Fibroblast of mammary gland (primary cell): ENCODE measurements at places on chromosomes 13 and 19.

DNA sequence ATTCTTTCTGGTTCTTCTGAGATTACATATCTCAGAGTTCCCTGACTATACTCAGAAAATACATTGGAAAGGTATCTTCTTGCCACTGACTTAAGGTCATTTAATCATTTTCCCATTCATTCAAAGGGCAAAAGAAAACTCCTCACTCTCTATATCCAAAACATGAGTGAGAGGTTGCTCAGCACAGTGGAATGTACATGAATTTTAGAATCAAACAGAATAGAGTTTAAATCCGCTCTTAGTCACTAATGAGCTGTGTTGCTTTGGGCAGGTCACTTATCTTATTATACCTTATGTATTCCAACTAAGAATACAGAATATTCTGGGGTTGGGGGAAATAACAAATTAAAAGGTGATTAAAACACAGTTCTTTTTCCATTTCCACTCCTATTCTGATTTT is 452.6 kb upstream of the KLF12 start:
- DNase-seq: no peak

GRCh38 chr19:50016225-50016807 is 8.9 kb downstream of the VRK3 start:
- no peak for DNase-seq

- no peak for DNase-seq
Measured at GRCh38 chr13:103473081-103473480, 406.9 kb upstream of the SLC10A2 start.

DNA sequence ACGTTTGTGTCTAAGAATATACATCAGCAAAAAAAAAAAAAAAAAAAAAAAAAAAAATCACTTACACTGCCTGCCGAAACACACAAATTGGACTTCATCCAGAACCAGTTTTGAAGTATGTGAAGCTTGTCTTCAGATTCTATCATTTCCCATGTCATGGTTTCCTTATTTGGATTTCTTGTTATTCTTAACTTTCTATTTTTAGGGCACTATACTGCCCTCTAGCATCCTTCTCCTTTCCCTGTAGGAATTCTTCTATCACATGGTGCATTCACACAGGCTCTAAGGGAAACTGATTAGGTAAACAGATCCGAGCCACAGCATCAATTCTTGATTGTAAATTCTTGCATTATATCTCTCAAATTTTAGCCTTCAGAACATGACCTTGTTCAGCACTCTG is 1507.5 kb downstream of the OLFM4 start:
- no peak for DNase-seq

DNA sequence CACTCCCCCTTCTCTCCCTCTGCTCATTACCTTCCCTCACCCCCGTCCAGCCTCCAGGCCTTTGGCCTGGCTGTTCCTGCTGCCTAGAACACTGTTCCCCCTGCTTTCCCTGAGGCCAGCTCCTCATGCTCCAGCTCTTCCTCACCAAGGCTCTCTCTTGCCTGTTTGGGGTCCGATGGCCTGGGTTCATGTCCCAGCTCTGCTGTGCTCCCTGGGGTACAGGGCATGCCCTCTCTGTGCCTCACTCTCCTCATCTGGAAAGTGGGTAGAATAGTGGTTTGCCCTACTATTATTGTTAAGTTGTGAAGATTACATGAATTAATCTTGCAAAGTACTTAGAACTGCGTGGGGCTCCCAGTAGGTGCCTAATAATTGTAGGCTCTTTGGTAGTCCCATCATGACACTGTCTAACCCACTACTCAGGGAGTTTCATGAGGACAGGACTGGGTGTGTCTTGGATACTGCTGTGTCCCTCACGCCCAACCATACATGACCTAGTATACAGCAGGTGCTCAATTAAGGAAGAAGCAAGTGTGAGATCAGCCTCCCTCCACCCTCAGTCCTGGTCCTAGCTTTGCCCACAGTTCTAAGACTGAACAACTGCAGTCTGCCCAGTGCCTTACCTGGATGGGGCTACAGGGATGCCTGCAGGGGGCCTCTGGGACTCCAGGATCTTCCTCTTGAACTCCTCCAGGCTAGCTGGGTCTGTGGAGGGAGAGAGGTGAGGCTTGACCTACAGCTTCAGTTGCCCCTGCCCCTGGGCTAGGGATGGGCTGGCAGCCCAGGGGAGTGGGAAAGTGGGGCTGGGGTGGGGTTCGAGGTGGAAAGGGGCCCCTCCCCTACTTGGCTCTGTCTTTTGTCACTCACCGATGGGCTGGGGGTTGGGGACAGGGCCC is 17.0 kb downstream of the PLVAP start:
- no peak for DNase-seq

DNA sequence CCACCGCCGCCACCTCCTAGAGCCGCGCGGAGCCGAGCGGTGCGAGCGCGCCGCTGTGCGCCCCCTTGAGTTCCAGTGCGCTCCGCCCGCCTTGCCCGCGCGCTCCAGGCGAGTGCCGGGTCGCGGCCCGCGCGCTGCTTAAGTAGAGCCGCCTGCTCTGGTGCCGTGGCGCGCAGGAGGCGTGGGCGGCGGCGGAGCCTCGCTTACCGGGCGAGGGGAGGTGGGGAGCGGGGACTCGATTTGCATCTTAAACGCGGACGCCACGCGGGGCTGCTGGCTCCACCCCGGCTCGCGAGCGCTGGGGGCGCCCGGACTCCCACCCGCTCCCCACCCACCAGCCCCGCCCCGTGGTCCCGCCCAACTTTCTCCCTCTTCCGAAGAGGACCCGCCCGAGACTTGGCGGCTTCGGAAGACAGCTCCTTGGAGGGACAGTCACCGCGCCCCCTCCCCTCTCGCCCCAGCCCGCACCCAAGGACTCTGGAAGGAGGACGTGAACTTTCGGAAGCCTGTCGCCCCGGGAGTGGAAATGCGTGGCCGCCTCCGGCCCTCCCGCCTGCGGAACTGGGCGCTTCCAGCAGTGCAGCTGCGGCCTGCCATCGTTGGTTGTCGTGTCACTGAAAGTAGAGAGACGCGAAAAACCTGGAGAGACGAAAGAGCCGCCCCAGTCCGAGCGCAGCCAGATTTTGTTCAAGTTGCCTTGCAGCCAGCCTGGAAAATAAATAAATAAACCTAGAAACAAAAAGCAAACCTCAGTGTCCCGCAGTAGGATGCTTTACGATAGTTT is at the start of gene KCTD12:
Gene KCTD12, minus strand, starts transcription at position 114 of the 784 bp plus-strand sequence. CDS start 257 bp downstream, outside the sequence.
- DNase-seq: peak; percentile 78

GRCh38 chr19:1580382-1580781 is 12.3 kb upstream of the MEX3D start:
- no peak for DNase-seq

GRCh38 chr13:99151516-99151915 is 49.1 kb upstream of the UBAC2 start:
- peak; percentile 69 for DNase-seq

- DNase-seq: no peak
Measured at GRCh38 chr13:71474936-71475335, 392.1 kb downstream of the DACH1 start.

DNA sequence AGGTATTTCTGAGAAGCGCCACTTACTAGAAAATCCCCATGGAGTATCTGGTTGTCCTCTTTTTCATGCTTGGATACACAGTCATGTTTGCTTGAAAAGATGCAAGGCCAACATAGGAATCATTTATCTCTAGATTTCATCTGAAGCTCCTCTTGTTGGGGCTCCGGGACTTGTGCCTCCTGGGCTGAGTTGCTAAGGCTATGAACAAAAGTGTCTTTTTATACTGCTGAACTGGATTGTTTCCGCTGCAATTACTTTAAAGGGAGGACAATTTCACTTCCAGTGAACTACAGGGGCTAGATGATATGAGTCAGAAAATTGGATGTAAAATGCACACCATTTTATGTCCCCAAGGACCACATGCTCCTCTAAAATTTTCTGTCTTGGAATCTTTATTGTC is 114.1 kb downstream of the TNFSF13B start:
- no peak for DNase-seq

DNA sequence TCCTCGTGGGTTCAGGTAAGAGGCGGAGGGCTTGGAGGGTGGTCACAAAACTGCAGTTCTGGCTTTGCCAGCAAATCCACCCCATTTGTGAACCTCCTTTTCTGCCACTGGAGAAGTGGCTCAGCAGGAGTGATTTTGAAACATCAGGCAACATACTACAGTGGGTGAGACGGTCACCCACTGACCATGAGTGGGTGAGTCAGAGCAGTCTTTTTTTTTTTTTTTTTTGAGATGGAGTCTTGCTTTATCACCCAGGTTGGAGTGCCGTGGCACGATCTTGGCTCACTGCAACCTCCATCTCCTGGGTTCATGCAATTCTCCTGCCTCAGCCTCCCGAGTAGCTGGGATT is 3.0 kb downstream of the TOMM40 start:
- no peak for DNase-seq

GRCh38 chr13:108363666-108364065 is 94.1 kb downstream of the TNFSF13B start:
- DNase-seq: no peak

- no peak for DNase-seq
Measured at GRCh38 chr13:48178126-48178525, 54.9 kb upstream of the ITM2B start.

GRCh38 chr13:93450191-93450621 is 223.6 kb downstream of the GPC6 start:
- DNase-seq: peak; percentile 64

DNA sequence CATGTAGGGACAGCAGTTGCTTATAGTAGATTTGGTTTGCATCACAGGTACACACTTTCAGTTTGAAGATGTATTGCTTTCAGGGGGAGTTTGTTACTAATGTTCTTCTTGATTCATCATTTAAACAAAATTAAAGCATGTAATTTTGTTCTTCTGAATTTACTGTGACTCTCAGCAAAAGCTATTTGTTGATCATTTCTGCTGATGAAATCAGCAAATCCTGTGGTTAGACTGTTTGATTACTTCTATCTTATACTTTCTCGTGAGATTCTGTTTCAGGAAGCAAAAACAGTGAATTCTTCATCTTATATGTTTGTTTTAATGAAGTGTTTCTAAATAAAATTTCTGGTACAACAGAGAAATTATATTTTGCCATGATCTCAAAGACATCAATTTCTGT is 497.6 kb downstream of the GPC6 start:
- no peak for DNase-seq

- DNase-seq: no peak
Measured at GRCh38 chr19:41957161-41957837, 1.8 kb downstream of the RABAC1 start.

- no peak for DNase-seq
Measured at GRCh38 chr13:63463782-63464610, 2048.3 kb upstream of the PCDH20 start.

DNA sequence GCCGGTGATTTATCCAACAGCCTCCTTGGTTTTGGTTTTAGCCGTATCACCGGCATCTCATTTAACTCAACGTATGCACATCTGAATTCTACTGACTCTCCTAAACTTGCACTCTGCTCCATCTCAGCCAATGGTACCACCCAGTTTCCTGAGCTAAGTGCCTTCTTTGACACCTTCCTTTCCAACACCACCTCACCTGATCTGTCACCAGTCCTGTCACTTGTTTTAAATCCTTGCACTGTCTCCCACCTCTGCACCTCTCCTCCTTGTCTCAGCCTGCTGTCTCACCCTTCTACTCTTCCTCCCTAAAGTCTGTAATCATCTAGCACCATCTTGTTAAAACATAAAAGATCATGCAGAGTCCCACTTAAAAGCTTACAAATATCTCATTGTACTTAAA is 28.1 kb upstream of the TPT1 start:
- DNase-seq: no peak

DNA sequence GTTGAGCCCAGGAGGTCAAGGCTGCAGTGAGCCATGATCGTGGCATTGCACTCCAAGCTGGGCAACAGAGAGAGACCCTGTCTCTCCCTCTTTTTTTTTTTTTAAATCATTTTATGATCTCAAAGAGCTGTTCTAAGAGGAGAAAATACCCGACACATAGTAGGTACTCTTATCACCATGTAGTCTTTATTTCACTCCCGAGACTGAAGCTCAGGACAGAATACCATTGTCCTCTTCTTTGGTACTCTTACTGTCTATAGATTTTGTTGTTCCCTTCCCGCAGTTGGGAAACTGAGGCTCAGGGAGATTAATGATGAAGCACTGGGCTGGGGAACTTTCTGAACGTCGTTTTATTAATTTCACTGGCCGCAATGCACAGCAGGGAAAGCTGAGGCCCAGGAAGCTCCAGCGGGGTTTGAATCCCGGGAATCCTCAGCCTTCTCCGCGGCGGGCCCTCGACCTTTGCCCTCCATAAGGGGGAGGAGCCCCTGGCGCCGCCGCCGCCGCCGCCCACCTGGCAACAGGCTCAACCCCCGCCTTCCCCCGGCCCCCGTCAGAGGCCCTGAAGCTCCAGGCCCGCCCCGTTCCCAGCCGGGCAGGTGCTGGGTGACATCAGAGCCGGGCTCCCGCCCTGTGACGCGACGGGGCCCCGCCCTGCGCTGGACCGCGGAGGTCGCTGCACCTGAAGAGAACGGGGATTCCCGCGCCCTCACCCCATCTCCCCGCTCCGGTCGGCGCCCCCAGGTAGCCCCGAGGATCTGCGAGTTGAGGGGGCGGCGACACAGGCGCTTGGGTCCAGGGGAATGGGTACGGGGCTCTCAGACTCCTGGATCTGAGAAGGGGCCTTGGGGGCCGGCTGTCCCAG is 1.6 kb downstream of the MYH14 start:
- no peak for DNase-seq

- DNase-seq: no peak
Measured at GRCh38 chr13:112131081-112131712, 64.2 kb downstream of the SOX1 start.

DNA sequence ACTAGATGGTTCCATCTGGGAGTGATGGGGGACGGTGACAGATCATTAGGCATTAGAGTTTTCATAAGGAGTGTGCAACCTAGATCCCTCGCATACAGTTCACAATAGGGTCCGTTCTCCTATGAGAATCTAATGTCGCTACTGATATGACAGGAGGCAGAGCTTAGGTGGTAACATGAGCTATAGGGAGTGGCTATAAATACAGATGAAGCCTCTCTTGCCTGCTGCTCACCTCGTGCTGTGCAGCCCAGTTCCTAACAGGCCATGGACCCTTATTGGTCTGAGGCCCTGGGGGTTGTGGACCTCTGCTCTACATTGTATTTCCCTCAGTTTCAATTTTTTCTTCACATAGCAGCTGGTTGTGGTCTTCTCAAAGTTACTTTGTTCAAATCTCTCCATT is 56.5 kb downstream of the CDK8 start:
- no peak for DNase-seq
